ENCODE measurements at places on chromosomes 12 and 14. TPM values are rescaled to one million over a fixed set of nuclear protein-coding genes. Genes with fewer than 3 reads are reported as not detected.

DNA sequence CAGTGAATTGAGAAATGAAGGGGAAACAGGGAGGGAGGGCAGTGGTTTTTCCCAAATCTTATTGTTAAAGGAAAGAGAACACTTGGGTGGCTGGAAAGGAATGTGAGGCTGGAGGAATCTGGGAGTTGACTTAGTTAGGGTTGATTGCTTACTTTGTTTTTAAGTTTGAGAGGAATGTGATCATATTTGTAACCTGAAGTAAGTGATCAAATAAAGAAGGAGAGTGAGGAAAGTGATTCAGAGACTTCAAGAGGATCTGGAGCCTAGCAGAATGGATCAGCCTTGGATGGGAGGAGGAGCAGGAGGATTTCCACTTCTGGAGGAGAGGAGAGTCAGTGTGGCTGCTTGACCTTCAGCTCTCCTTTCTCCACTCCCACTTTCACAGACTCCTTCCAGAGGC lies 6.0 kb upstream of the LRP6 start:
- peak; percentile 18 for DNase-seq

DNA sequence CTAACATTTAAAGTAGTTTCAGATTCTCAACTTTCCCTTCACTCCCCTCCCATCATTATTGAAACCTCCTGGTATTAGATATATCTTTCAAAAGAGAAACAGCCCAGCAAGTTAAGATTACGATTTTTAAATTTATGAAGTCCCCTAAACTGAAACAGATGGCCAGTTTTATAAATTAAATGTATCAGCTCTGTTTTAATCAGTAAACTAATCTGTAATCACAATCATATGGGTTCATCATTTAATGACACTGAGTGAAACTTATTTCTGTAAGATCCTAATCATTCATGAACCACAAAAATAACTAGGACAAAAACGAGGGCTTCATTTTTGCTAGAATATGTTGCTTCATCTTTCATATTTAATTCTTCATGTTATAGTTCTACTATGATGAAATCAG lies 137.8 kb downstream of the EPS8 start:
- DNase-seq = no peak

GRCh38 chr12:78636231-78636855 lies 228.2 kb upstream of the SYT1 start:
- DNase-seq = no peak

- DNase-seq = no peak
Observed at GRCh38 chr14:105529569-105530284, 3.3 kb downstream of the TMEM121 start.

DNA sequence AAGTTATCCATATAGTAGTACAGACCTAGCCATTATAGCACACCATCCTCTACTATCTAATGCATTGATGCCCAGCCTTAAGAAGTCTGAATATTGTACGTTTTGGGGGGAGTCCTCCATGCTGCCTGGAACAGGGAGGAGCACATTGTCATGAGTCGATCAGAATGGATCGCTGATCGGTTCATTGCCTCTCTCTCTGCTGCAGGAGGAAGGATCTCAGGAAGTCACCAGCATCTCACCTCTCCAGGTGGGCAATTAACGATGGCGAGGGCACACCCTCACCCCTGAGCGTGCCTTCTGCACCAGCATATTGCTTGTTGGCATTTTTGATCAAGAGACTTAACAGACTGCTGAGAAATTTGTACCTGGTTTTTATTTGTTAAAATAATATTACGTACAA lies 11.5 kb downstream of the CCND2 start:
- DNase-seq = no peak

GRCh38 chr12:50753232-50753769 lies 10.6 kb upstream of the ATF1 start:
- DNase-seq = peak; percentile 37

- no peak for DNase-seq
Observed at GRCh38 chr12:5520037-5520436, 88.1 kb downstream of the NTF3 start.

DNA sequence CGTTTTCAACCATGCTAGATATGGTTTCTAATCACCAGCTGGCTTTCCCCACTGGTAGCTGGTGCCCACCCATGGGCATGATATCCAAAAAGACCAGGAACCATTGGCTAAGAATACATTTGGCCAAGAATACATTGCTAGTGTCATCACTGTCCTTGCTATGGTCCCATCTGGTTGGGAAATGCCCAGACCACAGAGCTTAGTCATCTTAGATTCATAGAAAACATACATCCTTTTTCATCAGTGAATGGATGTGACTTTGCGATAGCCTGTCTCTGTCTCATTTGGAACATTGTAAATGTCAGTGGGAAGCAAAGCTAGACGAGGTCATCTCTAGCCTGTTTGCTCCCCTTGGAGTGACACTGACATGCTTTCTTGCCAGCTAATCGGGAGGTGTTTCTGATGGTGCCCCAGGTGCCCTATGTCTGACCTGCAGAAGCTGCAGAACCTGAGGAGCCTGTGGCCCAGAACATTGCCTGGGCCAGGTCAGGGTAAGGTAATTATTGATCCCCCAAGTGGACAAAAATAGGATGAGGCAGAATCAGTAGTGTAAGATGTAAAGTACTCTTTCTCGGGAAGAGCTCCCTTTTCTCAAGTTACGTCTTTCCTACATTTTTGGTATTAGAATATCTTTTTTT lies 194.8 kb downstream of the SLC41A2 start:
- DNase-seq = peak; percentile 31

Gene IRAK4
- total RNA-seq = 10.8 TPM

Data from foreskin keratinocyte (primary cell).